ENCODE measurements at places on chromosomes 5 and 9.

DNA sequence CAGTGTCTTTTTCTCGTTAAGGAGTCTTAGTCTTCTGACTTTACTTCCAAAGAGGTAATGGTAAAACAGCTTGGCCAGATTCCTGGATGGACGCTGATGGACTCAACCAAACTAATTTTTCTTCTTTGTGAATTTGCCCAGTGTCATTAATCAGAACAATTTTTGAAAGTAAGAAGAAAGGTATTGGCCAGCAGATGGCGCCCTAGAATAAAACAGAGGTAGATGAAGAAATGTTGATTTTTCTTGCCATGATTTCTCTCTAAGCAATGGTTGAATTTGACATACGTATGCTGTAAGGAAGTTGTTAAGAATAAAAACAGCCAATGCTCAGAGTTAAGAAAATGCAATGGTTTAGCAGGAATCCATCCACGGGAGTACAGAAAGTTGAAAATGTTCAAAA, 500.0 kb downstream of the DIRAS2 start:
- peak; percentile 14 for DNase-seq

DNA sequence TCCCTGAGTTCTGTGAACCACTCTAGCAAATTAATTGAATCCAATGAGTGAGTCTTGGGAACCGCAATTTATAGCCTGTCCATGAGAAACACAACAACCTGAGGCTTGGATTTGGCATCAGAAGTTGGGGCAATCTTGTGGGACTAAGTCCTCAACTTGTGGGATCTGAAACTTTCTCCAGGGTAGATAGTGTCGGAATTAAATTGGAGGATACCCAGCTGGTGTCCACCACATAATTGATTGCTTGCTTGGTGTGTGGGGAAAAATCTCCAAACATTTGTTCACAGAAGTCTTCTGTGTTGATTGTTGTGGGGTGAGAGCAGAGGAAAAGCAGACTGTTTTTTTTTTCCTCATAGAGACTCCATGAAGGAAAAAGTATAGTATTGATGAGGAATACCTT, 320.6 kb upstream of the MEF2C start:
- DNase-seq: no peak

DNA sequence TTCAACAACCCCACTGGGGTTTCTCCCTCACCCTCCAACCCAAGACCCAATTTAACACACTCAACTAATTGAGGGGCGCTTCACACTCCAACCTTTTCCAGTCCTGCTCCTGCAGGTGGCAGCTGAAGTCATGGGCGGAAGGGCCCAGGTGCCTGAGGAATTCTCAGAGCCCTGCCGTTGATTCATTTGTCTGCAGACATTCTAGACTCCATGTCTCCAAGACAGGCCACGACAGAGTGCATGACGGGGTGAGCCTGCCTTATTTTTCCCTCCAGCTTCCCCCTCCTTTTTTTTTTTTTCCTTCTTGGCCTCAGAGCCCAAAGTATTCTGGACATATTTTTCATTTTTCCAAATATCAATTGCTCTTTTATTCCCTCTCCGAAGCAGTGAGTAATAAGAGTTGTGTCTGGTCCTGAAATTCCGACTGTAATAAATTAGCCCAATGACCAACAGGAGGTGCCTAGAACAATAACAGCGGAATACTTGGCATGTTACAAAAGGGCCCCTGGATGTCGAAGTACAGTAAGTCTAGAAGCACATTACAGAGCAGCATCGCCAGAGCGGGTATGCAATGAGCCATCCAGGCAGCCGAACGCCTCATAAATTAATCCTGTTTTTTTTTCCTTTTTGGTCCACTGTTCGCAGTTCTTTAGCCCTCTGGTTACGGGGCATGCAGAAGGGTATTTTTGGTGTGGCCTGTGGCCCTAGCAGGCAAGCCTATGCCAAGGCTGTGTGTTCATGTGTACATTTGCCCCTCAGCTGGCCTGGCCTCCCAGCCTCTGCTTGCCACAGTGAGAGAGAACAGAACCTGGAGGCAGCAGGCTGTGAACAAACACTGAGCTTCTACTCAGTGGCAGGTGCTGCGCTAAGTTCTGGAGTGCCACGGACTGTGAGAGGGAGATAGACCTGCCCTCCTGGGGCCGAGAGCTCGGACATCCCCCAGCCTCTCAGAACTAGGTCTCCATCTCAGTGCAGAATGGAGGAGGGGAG, 8.6 kb upstream of the SMIM23 start:
- DNase-seq: peak; percentile 8

DNA sequence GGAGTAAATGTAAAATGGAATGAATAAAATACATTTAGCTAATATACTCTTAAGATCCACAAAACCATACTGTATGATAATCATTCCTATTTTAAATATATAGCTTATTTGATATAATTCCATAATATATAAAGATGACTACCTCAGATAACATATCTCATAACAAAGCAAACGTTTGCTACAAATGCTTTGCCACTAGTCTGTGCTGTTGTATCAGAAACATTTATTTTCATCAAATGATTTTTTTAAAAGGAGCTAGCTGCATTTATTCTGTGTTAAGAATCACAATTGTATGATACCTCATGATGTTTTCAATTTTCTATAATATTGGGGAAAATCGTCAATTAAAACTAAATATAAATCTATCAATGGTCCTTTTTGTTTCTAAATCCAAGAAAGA, 567.2 kb downstream of the PTPRD start:
- no peak for DNase-seq

- DNase-seq: no peak
These were observed 128.2 kb downstream of the HACD4 start for GRCh38 chr9:20903212-20903611.

GRCh38 chr5:124140060-124140459, 606.4 kb downstream of the ZNF608 start:
- no peak for DNase-seq

DNA sequence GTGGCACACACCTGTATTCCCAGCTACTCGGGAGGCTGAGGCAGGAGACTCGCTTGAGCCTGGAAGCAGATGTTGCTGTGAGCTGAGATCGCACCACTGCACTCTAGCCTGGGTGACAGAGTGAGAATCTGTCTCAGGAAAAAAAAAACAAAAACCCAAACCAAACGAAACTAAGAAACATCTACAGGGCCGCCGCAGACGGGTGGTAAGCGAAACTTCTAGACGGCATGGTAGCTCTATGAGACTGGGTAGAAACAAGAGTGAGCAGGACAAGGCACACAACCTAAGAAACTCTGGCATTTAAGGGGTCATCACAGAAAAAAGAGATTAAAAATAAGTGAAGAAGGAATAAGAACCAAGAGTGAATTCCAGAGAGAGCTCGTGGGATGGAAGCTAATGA, 454.8 kb upstream of the KLF4 start:
- DNase-seq: no peak

Measured in fibroblast of skin of left quadriceps (primary cell).